ENCODE measurements at places on chromosomes 2 and 18.

GRCh38 chr2:85455552-85456090 is 37.1 kb downstream of the SH2D6 start:
- H3K27ac ChIP-seq = no peak overlapping the region
- H3K4me1 ChIP-seq = no peaks in the 10 kb centered on the region
- no peak overlapping the region for H3K4me3 ChIP-seq
- no peaks in the 10 kb centered on the region for H3K36me3 ChIP-seq

DNA sequence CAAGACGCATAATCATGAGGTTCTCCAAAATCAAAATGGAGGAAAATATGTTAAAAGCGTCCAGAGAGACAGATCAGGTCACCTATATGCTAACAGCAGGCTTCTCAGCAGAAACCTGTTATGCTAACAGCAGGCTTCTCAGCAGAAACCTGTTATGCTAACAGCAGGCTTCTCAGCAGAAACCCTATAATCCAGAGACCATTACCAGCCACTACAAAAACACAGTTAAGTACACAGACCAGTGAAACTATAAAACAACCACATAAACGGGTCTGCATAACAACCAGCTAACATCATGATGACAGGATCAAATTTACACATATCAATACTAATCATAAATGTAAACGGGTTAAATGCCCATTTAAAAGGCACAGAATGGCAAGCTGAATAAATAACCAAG is 1548.4 kb upstream of the TMEFF2 start:
- H3K4me1 ChIP-seq = no peaks in the 10 kb centered on the region
- H3K27ac ChIP-seq = no peak overlapping the region
- H3K27me3 ChIP-seq = no peaks in the 10 kb centered on the region
- no peaks in the 10 kb centered on the region for H3K36me3 ChIP-seq

DNA sequence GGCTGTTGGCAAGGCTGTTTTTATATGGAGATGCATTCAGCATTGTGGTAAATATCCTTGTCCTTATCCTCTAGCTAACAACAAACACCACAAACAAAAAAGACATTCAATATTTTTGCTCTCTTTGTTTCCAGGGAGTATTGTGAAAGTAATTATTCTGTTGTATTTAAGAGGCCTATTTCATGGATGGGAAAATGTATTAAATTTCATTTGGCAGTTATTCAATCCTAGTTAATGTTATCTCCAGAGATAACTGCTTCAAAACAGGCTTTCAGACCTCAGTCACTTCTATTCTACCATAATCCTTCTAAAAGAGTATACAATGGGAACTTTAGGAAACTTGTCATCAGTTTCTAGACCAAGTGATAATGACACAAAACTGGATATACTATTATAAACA is 280.5 kb upstream of the CCDC68 start:
- H3K4me1 ChIP-seq = peaks cover 15% of the 10 kb centered on the region
- DNase-seq = no peak
- no peaks in the 10 kb centered on the region for H3K36me3 ChIP-seq
- no peaks in the 10 kb centered on the region for H3K27me3 ChIP-seq
- no peak overlapping the region for H3K27ac ChIP-seq

- peak; percentile 65 for DNase-seq
- no peaks in the 10 kb centered on the region for H3K27me3 ChIP-seq
- H3K36me3 ChIP-seq = no peaks in the 10 kb centered on the region
- H3K4me1 ChIP-seq = peaks cover 64% of the 10 kb centered on the region
- H3K27ac ChIP-seq = peak overlapping the region; percentile 74
Observed at GRCh38 chr2:26609839-26610277, 31.3 kb downstream of the CIB4 start.

GRCh38 chr2:39851251-39851650 is 72.2 kb upstream of the THUMPD2 start:
- DNase-seq = no peak
- H3K27ac ChIP-seq = no peak overlapping the region
- no peak overlapping the region for H3K4me3 ChIP-seq
- H3K4me1 ChIP-seq = no peaks in the 10 kb centered on the region
- H3K36me3 ChIP-seq = no peaks in the 10 kb centered on the region

- H3K4me1 ChIP-seq = peaks cover 11% of the 10 kb centered on the region
- no peak overlapping the region for H3K27ac ChIP-seq
- H3K4me3 ChIP-seq = no peak overlapping the region
- no peak for DNase-seq
- H3K27me3 ChIP-seq = no peaks in the 10 kb centered on the region
Observed at GRCh38 chr2:46032161-46032813, 264.9 kb upstream of the EPAS1 start.

GRCh38 chr2:181924336-181924735 is 32.8 kb downstream of the ITPRID2 start:
- H3K36me3 ChIP-seq = peaks cover 11% of the 10 kb centered on the region
- peaks cover 12% of the 10 kb centered on the region for H3K4me1 ChIP-seq
- no peak overlapping the region for H3K4me3 ChIP-seq
- no peaks in the 10 kb centered on the region for H3K27me3 ChIP-seq
- DNase-seq = no peak

DNA sequence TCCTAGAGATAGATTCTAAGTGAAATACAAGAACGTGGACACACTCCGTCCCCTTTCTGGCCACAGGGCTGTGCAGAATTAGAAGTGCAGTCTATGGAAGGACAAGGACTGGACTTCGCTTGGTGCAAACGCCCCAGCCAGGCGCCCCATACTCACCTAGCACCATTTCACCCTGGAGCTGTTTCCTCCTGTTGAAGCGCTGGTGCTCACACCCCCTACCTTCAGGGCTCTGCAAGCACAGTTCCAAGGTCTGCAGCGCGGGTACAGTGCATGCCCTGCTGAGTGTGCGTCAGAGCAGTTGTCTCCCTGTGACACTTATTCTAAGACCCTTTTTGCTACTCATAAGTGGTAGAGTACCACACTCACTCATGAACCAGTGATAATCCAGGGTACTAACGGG is 3.0 kb downstream of the HPCAL1 start:
- H3K4me1 ChIP-seq = peaks cover 18% of the 10 kb centered on the region
- H3K4me3 ChIP-seq = no peak overlapping the region
- no peak for DNase-seq
- no peaks in the 10 kb centered on the region for H3K27me3 ChIP-seq
- no peaks in the 10 kb centered on the region for H3K36me3 ChIP-seq
- no peak overlapping the region for H3K27ac ChIP-seq

- no peak overlapping the region for H3K4me3 ChIP-seq
- peaks cover 8% of the 10 kb centered on the region for H3K4me1 ChIP-seq
- no peaks in the 10 kb centered on the region for H3K36me3 ChIP-seq
Observed at GRCh38 chr2:20108655-20109396, 57.4 kb upstream of the LAPTM4A start.

GRCh38 chr2:61763605-61764034 is 90.2 kb downstream of the FAM161A start:
- H3K27ac ChIP-seq = peak overlapping the region; percentile 95
- peak; percentile 82 for DNase-seq
- no peaks in the 10 kb centered on the region for H3K36me3 ChIP-seq

DNA sequence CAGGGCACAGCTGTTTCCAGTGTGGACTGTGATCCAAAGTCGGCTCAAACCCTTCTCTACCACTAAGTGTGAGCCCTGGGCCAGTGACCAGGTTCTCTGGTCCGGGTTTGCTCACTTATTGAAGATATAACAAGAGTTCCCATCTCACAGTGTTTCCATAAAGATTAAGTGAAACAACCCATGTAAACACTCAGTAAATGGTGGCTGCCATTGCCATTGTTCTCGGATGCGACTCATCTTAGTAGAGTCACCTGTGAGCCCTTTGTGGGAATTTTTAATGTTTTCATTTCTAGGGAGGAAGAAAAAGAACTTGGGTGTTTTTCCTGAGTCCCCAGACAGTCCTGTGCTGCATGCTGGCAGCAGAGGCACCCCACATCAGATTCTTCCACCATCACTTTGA is 53.4 kb downstream of the TPGS2 start:
- no peak overlapping the region for H3K27ac ChIP-seq
- no peaks in the 10 kb centered on the region for H3K36me3 ChIP-seq
- no peak for DNase-seq
- H3K4me3 ChIP-seq = no peak overlapping the region
- no peaks in the 10 kb centered on the region for H3K4me1 ChIP-seq

DNA sequence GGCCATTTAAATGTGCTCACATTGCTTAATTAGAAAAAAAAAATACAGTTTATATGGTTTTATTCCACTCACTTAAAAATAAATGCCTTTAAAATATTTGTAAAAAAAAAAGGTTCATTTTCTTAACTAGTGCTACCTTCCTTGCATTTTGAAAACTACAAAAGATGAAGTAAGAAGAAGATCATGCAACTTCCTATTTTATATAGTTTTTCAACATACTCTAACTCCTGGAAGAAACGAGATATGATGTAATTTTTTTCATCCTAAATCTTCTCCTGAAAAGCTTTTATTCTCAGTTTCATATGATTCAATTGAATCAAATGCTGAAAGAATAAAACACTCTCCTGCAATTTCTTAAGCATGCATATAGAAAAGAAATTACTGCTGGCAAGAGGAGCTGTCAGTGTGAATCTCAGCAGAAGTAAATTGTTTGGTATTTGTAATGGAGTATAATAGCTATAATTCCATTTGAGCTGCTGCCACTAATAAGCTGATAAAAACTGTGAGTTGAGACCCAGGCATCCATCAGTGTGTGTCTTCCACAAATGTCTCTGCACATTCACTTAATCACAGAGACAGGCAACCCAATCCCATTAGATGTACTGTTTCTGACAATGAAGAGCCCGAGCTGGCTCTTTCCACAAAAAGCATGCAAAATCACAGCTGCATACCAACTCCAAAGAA is 3.7 kb downstream of the FTCDNL1 start:
- H3K36me3 ChIP-seq = no peaks in the 10 kb centered on the region
- H3K27ac ChIP-seq = no peak overlapping the region
- H3K4me3 ChIP-seq = no peak overlapping the region
- peaks cover 12% of the 10 kb centered on the region for H3K4me1 ChIP-seq
- H3K27me3 ChIP-seq = no peaks in the 10 kb centered on the region

- H3K27me3 ChIP-seq = no peaks in the 10 kb centered on the region
- H3K27ac ChIP-seq = no peak overlapping the region
- no peak overlapping the region for H3K4me3 ChIP-seq
Observed at GRCh38 chr2:167345559-167345958, 457.3 kb downstream of the XIRP2 start.

DNA sequence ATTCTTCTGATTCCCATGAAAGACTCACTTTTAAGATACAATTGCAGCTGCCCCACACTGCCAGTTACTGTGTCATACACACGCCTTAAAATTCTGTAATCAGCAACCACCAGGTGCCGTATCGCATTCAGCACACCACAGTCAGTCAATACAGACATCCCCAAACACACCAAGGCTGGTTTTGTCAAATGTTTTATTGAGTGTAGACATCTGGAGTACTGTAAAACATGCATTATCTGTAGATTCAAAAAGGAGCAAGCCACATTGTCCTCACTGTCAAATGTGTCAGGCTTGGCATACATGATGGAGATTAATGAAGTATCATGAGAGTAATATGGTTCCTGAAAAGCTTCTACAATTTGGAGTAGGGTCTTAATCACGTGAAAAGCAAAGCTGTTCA is 109.7 kb upstream of the SP3 start:
- no peaks in the 10 kb centered on the region for H3K36me3 ChIP-seq
- no peak for DNase-seq
- H3K4me3 ChIP-seq = no peak overlapping the region
- H3K4me1 ChIP-seq = peaks cover 40% of the 10 kb centered on the region
- no peaks in the 10 kb centered on the region for H3K27me3 ChIP-seq
- no peak overlapping the region for H3K27ac ChIP-seq

DNA sequence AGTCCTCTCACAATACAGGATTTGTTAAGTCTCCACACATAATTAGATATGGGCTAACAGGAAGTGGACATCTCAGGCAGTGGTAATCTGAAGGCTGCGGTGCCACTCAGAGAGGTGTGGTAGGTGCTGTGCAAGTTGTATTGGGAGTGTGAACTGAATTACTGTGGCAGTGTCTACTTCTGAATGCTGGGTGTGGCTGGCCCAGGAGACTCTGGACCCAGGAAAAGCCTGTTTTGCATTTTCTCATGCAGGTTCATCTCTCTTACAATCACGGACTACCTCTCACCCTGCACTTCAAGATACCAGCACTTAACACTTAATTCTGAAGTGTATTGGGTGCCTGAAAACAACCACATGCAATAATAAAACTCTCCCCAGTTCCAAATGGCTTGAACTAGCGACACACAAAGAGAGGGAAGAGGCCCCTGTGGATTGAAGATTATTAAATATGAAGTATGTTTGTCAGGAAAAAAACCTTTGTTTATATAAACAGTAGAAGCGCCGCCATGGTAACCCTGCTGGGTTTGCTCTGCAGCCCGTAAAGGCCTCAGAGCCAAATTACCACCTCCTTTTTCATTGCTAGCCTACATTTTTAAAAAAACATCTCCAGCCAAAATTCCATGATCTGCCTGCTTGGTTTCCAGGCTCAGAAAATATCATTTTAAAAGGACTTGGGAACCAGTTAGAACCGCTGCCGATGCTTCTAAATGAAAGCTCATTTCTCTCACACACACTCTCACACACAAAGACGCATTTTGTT is 77.5 kb downstream of the GFPT1 start:
- H3K4me1 ChIP-seq = peaks cover 15% of the 10 kb centered on the region
- H3K4me3 ChIP-seq = no peak overlapping the region
- peak; percentile 42 for DNase-seq
- H3K36me3 ChIP-seq = no peaks in the 10 kb centered on the region
- peak overlapping the region; percentile 19 for H3K27ac ChIP-seq

GRCh38 chr18:73990258-73990657 is 157.4 kb downstream of the FBXO15 start:
- H3K27me3 ChIP-seq = no peaks in the 10 kb centered on the region
- no peak overlapping the region for H3K4me3 ChIP-seq
- DNase-seq = no peak
- no peaks in the 10 kb centered on the region for H3K4me1 ChIP-seq
- no peak overlapping the region for H3K27ac ChIP-seq
- no peaks in the 10 kb centered on the region for H3K36me3 ChIP-seq

DNA sequence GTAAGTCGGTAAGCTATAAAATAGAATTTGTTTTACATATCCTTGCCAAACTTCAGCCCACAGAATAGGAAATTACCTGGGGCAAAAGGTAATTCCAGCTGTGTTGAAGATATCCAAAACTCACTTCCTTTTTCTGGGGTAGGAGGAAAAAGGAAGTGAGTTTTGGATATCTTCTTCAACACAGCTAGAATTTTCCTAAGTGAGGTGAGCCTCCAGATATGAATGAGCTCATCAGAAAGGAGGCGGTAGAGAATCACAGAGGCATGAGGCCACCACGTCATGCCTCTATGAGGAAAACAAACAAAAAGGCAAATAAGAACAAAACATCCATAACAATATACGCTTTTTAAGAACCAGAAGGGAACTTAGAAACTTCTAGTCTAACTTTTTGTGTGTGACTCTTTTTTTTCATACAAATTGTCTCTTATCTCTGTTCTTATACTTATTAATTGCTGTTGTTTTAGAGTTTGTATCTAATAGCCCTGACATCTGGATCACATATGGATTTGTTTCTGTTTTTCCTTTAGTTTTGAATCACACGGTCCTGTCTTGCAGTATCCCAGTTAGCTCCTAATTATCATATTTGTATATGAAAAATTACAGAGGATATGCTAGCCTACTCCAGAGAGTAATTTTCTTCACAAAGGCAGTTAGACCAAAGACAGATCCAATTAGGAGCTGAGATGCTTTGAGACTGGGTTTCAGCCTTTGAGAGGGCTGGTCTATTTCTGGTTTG is 104.5 kb downstream of the RBM43 start:
- DNase-seq = no peak
- no peaks in the 10 kb centered on the region for H3K27me3 ChIP-seq
- H3K4me3 ChIP-seq = no peak overlapping the region
- no peaks in the 10 kb centered on the region for H3K36me3 ChIP-seq

GRCh38 chr2:28977176-28977875 is 3.8 kb upstream of the TOGARAM2 start:
- DNase-seq = no peak
- peaks cover 27% of the 10 kb centered on the region for H3K4me1 ChIP-seq
- no peaks in the 10 kb centered on the region for H3K36me3 ChIP-seq
- no peak overlapping the region for H3K4me3 ChIP-seq
- no peak overlapping the region for H3K27ac ChIP-seq
